ENCODE measurements at places on chromosomes 5 and 9.
A peak's percentile ranks its signal among the peaks of the same experiment; 100 is the strongest.

GRCh38 chr5:148961261-148962199, 101.3 kb downstream of the SH3TC2 start:
- no peak for DNase-seq

- DNase-seq = no peak
These were observed 6.8 kb downstream of the RASEF start for GRCh38 chr9:83056174-83056573.

DNA sequence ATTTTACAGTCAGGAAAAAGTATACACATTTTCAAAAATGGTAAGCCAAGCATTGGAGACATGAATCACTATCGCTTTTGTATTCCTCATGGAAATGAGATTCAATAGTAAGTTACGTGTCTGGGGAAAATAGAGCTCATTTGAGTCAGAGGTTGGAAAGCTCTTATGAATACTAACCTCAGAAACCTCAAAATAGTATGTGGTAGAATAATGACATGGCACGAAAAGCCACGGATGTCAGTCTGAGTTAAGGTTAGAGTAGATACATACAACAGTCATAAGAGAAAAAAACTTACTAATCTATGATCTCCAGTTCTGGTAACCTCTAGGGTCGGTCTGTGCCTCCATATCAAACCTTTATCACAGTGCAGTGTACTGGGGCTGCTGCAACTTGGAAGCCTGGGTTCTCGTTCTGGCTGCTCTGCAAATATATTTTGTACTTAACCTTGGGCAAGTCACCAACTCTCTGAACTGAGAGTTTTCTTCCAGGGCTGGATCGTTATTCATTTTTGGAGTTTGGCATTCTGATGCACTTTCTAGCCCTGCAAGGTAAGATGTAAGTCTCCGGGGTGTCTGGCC, 31.8 kb downstream of the MAP1B start:
- peak; percentile 51 for DNase-seq

DNA sequence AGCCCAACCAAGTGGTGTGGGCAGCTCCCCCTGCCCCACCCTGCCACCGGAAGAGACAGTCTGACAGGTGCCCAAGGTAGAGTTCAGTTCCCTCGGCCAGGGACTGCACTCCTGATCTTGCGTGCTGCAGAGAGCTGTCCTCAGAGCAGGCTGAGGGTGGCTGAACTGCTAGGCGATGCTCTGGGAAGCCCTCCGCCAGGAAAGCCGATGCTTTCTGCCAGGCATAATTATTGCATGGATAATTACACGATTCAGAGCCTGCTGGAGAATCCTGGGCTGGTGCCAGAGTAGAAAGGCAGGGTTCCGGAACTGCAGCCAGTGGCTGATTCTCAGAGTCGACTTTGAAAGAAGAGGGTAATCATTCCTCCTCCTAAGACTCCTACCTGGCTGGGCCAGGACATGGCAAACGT, 19.3 kb downstream of the KCNIP1 start:
- no peak for DNase-seq

DNA sequence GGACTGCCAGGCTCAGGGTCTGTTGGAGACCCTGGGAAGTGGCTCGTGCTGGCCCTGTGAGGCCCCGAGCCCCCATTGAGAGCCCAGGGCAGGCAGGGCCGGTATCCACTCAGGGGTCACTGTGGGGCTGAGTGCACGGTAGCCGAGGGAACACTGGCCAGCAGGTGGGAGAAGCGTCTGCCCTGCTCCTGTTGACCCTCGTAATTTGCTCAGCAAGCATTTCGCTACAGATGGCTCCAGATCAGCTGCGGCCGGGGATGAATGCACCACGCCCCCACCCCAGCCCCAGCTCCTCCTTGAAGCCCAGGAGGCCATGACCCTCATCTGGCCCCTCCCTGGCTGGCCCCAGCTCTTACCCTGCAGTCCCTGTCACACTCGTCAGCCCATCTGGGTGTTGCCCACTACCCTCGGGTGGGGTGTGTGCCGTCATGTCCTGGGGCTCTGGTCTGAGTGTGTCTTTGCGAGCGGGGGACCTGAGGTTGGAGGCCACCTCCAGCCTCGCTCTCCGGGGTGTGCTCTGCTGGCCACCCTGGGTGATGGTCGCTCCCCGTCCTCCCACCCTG, 6.1 kb upstream of the NRARP start:
- DNase-seq = no peak

DNA sequence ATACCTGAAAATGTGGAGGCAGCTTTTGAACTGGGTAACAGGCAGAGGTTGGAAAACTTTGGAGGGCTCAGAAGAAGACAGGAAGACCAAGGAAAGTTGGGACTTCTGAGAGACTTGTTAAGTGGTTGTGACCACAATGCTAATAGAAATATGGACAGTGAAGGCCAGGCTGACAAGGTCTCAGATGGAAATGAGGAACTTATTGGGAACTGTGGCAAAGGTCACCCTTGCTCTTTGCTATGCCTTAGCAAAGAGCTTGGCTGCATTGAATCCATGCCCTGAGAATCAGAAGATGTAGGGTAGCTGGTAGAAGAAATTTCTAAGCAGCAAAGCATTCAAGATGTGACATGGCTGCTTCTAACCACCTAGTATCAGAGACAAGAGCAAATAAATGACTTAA, 244.4 kb upstream of the ADRA1B start:
- no peak for DNase-seq

DNA sequence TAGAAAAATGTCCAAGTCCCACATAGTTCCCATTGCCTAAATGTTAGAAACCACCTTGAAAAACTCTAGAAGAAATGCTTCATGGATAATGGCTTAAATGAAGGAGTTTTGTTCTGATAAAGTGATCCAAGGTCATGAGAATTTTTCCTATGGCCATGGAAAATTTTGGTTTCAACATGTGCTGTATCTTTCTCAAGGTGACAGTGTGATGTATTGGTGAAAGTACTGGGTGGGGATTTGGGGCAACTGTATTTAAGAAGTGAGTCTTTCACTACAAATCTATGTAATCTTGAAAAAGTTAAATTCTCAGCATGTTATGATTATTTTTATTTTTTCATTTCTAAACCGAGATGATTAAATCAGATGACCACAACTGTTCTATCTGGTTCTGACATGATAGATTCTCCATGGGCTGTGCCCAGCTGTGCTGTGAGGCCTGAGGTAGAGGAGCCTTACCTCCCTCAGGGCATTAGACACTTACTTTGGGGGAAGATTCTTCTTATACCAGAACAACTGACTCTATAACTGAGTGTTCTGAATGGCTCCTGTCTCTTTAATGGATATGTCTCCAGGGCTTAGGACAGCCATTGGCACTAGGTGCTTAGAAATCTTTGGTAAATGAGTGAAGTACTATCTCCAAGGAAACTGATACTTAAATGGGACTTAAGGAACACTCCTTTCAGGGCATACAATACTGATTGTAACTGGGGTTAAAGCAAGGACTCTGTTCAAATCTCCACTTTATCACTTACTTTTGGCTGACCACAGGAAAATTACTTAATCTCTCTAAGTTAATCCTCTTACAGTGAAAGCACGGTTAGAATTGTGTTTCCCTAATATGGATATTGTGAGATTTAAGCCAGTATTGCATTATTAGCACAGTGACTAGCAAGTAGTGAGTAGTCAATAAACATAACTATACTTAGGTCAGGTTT, 397.4 kb upstream of the MEF2C start:
- DNase-seq = peak; percentile 15

GRCh38 chr5:103519550-103519949, 43.0 kb downstream of the NUDT12 start:
- no peak for DNase-seq

DNA sequence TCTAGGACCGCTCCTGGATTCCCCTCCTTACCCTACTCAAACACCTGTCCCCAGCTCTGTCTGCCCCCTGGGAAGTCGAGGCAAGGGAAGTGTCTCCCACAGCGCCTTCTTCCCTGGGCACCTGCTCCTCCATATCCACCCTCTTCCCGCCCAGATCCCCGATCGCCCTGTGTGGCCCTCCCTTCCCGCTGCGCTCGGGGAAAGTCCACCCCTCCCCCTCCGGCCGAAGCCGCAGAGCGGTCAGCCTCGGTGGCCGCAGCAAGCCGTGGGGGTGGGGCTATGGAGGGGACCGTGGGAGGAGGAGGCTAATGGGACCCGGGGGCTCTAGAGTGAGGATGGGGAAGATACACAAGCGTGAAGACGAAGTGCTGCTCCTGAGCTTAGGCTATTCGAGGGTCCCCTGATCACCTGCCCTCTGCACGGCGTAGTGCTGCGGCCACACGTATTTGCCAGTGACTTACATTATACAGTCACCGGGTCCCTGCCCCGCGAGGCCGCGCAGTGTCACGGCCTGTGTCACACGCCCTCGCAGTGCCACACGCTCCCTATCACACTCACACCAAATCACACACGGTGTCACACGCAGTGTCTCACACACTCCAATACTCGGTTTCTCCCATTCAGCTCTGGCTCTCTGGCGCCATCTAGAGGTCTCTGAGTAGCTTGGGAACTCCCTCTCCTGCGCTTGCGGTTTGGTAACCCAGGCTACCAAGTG, 658 bp upstream of the PCDH1 start:
- peak; percentile 85 for DNase-seq

DNA sequence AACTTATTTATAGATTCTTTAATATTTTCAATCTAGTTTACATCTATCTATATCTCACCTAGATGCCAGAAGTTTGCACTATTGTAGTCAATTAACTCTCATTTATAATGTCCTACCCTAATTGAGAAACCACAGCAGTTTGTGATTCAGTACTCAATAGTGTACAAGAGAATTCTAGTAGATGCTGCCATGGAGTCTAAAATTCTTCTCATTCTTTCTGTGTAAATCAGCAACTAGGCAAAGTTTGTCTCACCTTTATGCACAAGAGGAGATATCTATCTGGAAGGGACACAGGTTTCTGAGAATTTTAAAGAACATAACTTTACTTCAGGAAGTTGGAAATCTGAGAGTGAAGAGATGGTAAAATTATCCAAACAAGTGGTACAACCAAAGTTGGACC, 173.0 kb upstream of the FBXL7 start:
- no peak for DNase-seq

DNA sequence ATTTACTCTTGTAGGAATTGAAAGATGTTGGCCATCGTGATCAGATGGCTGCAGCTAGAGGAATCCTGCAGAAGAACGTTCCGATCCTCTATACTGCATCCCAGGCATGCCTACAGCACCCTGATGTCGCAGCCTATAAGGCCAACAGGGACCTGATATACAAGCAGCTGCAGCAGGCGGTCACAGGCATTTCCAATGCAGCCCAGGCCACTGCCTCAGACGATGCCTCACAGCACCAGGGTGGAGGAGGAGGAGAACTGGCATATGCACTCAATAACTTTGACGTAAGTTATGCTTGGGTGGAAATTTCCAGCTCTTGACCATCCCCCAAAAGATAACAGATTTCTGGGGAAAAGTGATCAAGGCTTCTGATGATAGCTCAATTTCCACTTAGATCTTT, 50.6 kb downstream of the LRRTM2 start:
- DNase-seq = no peak

GRCh38 chr9:96619124-96619465, 548 bp downstream of the CDC14B start:
- DNase-seq = no peak

DNA sequence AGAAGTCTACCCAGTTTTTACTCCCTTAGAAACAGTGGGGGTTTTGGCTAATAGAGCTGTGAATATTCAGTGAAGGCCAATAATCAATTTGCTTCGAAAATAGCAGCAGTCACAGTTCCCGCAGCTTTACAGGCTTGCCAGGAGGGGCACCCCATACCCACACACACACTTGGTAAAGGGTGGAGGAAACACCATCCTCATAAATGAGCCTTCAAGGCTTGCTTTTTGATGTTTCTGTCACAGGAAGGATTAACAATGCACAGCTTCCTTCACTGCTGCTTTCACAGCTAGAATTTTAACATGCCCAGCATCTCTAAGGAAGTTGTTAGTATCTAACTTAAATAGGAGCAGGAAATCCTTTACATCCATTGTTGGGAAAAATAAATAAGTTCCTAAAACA, 1247.5 kb upstream of the C9orf72 start:
- no peak for DNase-seq

Data from erythroblast (primary cell).